GM23248 (cell line): ENCODE measurements at places on chromosomes 5 and 9.

GRCh38 chr9:11992866-11993265 lies 700.3 kb upstream of the TYRP1 start:
- H3K4me3 ChIP-seq: no peak overlapping the region
- H3K36me3 ChIP-seq: no peaks in the 10 kb centered on the region
- H3K27ac ChIP-seq: no peak overlapping the region
- H3K27me3 ChIP-seq: no peaks in the 10 kb centered on the region
- no peaks in the 10 kb centered on the region for H3K4me1 ChIP-seq

- H3K4me3 ChIP-seq: peak overlapping the region; percentile 48
- H3K4me1 ChIP-seq: peaks cover 51% of the 10 kb centered on the region
- peak; percentile 83 for DNase-seq
- H3K27me3 ChIP-seq: no peaks in the 10 kb centered on the region
- H3K27ac ChIP-seq: peak overlapping the region; percentile 80
- H3K36me3 ChIP-seq: no peaks in the 10 kb centered on the region
Measured at GRCh38 chr5:32504989-32505596, 60.6 kb upstream of the ZFR start.

- H3K4me3 ChIP-seq: no peak overlapping the region
- peaks cover 14% of the 10 kb centered on the region for H3K4me1 ChIP-seq
- no peaks in the 10 kb centered on the region for H3K27me3 ChIP-seq
- no peak for DNase-seq
- H3K36me3 ChIP-seq: no peaks in the 10 kb centered on the region
Measured at GRCh38 chr5:73126957-73127356, 6.6 kb downstream of the TMEM171 start.

DNA sequence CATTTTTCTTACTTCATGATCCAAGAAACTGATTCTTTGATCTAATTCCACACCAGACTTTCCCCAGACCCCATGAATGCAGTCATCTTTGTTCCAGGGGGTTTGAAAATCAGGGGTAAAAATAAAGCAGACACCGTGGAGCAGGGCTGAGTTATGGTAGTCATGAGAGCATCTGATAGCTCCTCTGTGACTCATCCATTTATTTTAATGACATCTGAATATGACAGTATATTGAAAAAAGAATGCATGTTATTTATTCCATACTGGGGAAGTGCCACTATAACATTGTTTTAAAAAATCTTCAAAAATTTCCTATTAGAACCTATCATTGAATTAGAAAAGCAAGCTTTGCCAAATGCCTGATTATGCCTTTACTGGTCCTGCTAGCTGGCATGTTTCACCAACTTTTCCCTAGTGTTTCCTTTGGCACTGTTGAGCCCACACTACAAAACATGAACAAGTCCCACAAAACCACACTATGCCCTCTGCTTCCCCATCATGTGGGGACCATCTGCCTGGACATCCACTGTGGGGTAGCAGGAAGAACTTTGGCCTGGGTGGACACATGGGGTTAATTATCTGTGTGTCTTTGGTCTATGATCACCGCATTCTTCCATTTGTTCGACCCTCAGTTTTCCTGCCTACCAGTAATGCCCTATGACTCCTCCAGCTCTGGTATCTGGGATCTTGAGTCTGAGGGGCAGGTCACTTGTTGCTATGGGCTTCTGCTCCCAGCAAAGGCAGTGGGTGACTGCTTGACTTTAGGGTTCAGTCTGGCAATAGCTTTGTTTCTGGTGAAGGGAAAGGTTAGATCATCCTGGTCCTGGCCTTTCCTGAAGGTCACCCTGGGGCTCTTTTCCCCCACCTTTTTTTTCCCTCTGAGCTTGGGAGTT lies 82.7 kb upstream of the PANK3 start:
- H3K27ac ChIP-seq: no peak overlapping the region
- H3K27me3 ChIP-seq: no peaks in the 10 kb centered on the region
- H3K4me3 ChIP-seq: no peak overlapping the region

DNA sequence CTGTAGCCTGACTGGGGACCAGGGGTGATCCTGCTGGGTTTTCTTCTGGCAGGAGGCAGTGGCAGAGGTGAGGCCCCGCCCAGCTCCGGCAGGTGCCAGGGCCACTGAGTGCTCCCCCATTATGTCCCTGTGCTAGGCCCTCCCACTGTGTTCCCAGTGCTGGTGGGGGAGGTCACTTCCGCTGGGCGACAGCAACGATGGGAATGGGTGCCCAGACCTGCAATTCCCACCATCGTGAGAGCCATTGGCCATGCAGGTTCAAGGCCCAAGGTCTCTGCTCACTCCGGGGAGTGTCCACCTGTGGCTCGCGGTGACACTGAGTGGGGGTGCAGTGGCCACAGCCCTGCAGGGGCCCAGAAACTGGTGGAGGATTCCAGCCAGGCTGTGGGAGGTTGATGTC lies 98.6 kb downstream of the RXRA start:
- H3K27ac ChIP-seq: no peak overlapping the region
- H3K4me1 ChIP-seq: no peaks in the 10 kb centered on the region
- no peaks in the 10 kb centered on the region for H3K27me3 ChIP-seq
- no peak overlapping the region for H3K4me3 ChIP-seq

DNA sequence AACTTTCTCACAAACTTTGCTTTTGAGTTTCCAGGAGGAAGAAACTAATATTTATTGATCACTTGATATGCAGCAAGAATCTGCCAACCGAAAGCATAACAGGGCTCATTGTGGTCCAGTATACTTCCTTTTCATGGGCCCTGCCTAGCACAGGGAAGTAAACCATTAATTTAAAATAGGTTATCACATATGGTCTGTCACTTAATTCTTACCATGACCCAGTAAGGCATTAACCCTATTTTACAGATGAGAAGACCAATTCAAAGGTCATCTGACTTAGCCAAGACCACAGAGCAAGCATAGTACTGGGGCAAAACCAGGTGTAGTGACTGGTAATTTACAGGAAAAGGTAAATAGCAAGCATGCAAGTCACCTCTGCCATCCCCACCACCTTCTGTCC lies 336.9 kb upstream of the DMAC1 start:
- H3K27ac ChIP-seq: no peak overlapping the region
- no peaks in the 10 kb centered on the region for H3K4me1 ChIP-seq
- H3K27me3 ChIP-seq: no peaks in the 10 kb centered on the region

GRCh38 chr9:93826905-93827544 lies 128.1 kb downstream of the BARX1 start:
- no peak for DNase-seq
- no peaks in the 10 kb centered on the region for H3K36me3 ChIP-seq
- no peak overlapping the region for H3K4me3 ChIP-seq
- H3K4me1 ChIP-seq: no peaks in the 10 kb centered on the region
- no peaks in the 10 kb centered on the region for H3K27me3 ChIP-seq
- no peak overlapping the region for H3K27ac ChIP-seq

GRCh38 chr9:11414241-11414640 lies 801.4 kb upstream of the PTPRD start:
- no peaks in the 10 kb centered on the region for H3K4me1 ChIP-seq
- no peak overlapping the region for H3K27ac ChIP-seq

DNA sequence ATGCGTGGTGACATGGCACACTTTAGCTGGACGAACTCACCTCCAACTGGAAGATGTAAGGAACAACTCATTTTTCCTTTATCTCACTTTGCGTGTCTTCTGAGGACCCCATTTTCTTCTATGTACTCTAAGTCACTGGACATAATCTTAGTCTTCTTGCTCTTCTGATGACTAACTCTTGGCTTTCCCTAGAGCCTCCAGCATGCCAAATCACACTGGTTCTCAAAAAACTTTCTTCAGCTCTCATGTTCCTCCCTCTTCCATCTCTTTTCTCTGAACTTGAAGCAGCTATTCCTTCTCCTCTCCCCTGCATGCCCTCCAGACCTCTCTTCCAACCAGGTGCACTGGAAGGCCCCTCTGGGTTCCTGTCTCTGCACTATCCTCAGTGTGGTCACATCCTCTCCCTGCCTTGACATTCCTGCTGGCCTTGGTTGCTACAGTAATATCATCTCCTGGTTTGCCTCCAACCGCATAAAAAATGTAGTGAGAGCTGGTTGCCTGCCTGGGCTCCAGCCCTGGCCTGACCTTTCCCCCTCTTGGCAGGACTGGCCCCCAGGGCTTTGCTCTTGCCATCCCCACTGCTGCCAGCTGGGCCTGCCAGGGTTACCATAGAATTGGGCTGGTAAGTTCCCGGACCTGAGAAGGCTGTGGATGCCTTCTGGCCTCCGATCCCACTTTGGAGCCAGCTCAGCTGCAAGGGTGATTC lies 44.8 kb upstream of the BNC2 start:
- H3K36me3 ChIP-seq: no peaks in the 10 kb centered on the region
- H3K4me3 ChIP-seq: no peak overlapping the region
- H3K4me1 ChIP-seq: no peaks in the 10 kb centered on the region
- peak; percentile 54 for DNase-seq
- no peaks in the 10 kb centered on the region for H3K27me3 ChIP-seq
- no peak overlapping the region for H3K27ac ChIP-seq

- no peak overlapping the region; the same call in 1 of the 2 replicates for H3K4me3 ChIP-seq
- DNase-seq: peak; percentile 97
- H3K27ac ChIP-seq: peak overlapping the region; percentile 69
- H3K36me3 ChIP-seq: no peaks in the 10 kb centered on the region
- peaks cover 37% of the 10 kb centered on the region for H3K4me1 ChIP-seq
- H3K27me3 ChIP-seq: no peaks in the 10 kb centered on the region
Measured at GRCh38 chr5:39755986-39756385, 331.2 kb upstream of the DAB2 start.

DNA sequence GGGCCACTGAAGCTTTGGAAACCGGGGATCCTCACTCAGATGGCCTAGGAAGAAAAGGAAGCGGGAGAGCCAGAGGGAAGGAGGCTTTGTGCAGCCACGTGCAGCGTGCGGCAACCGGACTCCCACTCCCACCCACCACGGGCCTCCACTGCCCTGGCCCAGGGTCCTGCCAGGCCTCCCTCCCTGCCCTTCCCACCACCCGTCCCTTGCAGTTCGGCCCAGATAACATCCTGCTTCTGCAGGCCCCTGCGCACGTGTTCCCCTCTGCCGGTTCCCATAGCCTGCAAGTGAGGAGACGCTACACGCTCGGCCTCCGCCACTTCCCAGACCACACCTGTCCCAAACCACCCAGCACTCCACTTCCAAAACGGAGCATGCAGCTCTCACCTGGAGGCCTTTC lies 4.3 kb upstream of the LHX3 start:
- H3K27ac ChIP-seq: no peak overlapping the region
- no peak overlapping the region for H3K4me3 ChIP-seq
- H3K36me3 ChIP-seq: 0 out of 2 replicates have a peak, but pooled peaks cover 8% of the 10 kb centered on the region
- no peaks in the 10 kb centered on the region for H3K4me1 ChIP-seq
- DNase-seq: no peak

DNA sequence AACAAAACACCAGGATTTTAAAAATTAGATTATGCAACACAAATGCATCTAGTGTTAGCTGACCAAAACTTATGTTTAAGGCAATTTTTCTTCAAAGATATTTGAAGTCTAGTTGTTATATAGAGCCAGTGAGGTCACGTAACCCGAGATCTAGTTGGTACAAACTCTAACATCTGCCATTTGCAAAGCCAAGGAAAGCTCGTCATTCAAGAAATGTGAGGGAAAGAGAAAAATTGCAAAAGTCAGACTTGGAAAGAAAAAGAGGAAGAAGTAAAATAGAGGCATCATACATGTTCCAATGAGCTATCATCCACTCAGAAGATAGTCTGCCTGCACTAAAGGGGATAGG lies 293.4 kb upstream of the PUM3 start:
- peaks cover 21% of the 10 kb centered on the region; the same call in 1 of the 2 replicates for H3K4me1 ChIP-seq
- peak; percentile 10 for DNase-seq
- H3K4me3 ChIP-seq: no peak overlapping the region
- H3K36me3 ChIP-seq: no peaks in the 10 kb centered on the region
- no peak overlapping the region for H3K27ac ChIP-seq
- H3K27me3 ChIP-seq: no peaks in the 10 kb centered on the region

GRCh38 chr5:153891394-153891793 lies 147.3 kb downstream of the FAM114A2 start:
- DNase-seq: no peak
- H3K36me3 ChIP-seq: no peaks in the 10 kb centered on the region
- H3K27me3 ChIP-seq: no peaks in the 10 kb centered on the region
- H3K4me3 ChIP-seq: no peak overlapping the region
- H3K27ac ChIP-seq: no peak overlapping the region
- H3K4me1 ChIP-seq: peaks cover 8% of the 10 kb centered on the region

- no peaks in the 10 kb centered on the region for H3K4me1 ChIP-seq
- no peaks in the 10 kb centered on the region for H3K36me3 ChIP-seq
- no peak overlapping the region for H3K27ac ChIP-seq
- DNase-seq: peak; percentile 34
- no peaks in the 10 kb centered on the region for H3K27me3 ChIP-seq
- H3K4me3 ChIP-seq: no peak overlapping the region
Measured at GRCh38 chr5:2658447-2658846, 93.0 kb downstream of the IRX2 start.

DNA sequence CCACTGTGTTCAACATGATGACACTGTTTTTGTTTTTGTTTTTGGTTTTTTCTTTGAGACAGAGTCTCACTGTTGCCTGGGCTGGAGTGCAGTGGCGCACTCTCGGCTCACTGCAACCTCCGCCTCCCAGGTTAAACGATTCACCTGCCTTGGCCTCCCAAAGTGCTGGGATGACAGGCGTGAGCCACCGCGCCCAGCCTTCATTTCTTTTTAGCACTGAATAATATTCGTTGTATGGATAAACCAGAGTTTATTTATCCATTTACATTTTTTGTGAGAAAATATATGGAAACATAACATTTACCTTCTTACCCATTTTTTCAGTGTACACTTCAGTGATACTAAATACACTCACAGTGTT lies 4.2 kb downstream of the CARD19 start:
- no peak for DNase-seq
- H3K4me1 ChIP-seq: peaks cover 14% of the 10 kb centered on the region
- no peaks in the 10 kb centered on the region for H3K27me3 ChIP-seq
- H3K36me3 ChIP-seq: no peaks in the 10 kb centered on the region; the same call in 1 of the 2 replicates

GRCh38 chr5:173719731-173720082 lies 103.3 kb upstream of the BOD1 start:
- no peak overlapping the region for H3K4me3 ChIP-seq
- no peak overlapping the region for H3K27ac ChIP-seq
- no peak for DNase-seq
- H3K36me3 ChIP-seq: no peaks in the 10 kb centered on the region

- no peaks in the 10 kb centered on the region for H3K36me3 ChIP-seq
- H3K4me3 ChIP-seq: no peak overlapping the region
- H3K27me3 ChIP-seq: no peaks in the 10 kb centered on the region
- peaks cover 59% of the 10 kb centered on the region for H3K4me1 ChIP-seq
Measured at GRCh38 chr5:61307611-61308010, 24.4 kb upstream of the ZSWIM6 start.

GRCh38 chr5:42930934-42931333 lies 109.2 kb downstream of the ANXA2R start:
- no peak for DNase-seq
- H3K4me1 ChIP-seq: no peaks in the 10 kb centered on the region
- H3K27ac ChIP-seq: no peak overlapping the region

DNA sequence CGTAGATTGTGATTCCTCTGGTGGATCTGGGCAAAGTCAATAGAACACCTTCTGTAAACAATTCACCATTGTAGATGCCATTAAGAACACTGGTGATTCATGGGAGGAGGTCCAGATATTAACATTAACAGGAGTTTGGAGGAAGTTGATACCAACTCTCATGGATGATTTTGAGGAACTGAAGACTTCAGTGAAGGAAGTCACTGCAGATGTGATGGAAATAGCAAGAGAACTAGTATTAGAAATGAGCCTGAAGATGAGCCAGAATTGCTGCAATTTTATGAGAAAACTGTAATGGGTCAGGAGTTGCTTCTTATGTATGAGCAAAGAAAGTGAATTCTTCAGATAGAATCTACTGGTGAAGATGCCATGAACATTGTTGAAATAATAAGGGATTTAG lies 26.9 kb downstream of the TCERG1 start:
- no peak overlapping the region for H3K4me3 ChIP-seq
- H3K4me1 ChIP-seq: no peaks in the 10 kb centered on the region
- peaks cover 56% of the 10 kb centered on the region for H3K36me3 ChIP-seq
- DNase-seq: no peak
- no peaks in the 10 kb centered on the region for H3K27me3 ChIP-seq
